ENCODE measurements at places on chromosomes 13 and 19.
A peak's percentile ranks its signal among the peaks of the same experiment; 100 is the strongest.

GRCh38 chr13:51026016-51026415 is 85.1 kb downstream of the C13orf42 start:
- DNase-seq = no peak

DNA sequence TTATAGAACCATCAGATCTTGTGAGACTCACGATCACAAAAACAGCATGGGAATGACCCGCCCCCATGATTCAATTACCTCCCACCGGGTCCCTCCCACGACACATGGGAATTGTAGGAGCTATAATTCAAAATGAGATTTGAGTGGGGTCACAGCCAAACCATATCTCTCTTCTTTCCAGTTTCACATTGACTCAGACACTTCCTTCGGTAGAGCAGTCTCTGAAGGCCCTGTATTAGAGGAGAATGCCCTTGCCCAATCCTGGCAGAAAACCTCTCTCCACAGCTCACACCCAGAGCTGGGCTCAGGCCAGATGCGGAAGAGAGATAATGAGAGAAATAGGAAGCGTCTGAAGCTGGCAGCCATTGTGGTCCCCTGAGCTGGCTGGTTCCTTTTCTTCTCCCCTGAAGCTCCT is 72.4 kb upstream of the CLDN10 start:
- DNase-seq = peak; percentile 44

DNA sequence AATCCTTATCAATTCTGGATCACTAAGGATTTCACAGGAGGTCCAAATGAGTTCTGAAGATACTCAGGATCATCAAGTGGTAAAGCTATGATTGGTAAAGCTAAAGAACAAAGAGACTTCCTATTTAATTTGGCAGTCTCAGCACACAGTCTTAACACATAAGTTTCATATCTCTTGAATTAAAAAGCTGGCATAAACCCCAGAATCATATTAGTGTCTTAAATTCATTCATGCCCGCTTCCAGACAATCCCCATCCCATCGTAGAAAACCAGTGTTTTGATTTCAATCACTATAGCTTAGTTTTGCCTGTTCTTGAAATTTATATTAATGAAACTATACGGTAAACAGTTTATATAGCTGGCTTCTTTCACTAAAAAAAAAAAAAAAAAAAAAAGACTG is 278.7 kb downstream of the DIAPH3 start:
- DNase-seq = no peak

DNA sequence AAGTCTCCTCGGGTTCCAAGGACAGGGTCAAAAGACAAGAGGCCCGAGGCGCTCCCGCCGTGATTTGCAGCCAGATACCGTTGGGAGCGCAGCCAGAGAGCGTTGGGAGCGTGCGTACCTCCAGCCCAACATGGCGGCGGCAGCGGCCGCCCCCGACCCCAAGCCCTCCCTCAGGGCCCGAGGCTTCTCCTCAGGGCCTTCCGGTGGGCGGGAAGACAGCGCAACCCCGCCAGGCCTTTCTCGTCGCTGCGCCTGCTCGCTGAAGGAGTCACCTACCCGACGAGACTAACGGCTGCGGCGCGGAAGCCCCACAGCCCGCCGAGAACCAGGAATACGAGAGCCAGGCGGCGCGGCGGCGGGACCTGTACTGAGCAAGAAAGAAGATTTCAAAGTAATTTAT is 3.2 kb upstream of the ZNF850 start:
- DNase-seq = no peak

DNA sequence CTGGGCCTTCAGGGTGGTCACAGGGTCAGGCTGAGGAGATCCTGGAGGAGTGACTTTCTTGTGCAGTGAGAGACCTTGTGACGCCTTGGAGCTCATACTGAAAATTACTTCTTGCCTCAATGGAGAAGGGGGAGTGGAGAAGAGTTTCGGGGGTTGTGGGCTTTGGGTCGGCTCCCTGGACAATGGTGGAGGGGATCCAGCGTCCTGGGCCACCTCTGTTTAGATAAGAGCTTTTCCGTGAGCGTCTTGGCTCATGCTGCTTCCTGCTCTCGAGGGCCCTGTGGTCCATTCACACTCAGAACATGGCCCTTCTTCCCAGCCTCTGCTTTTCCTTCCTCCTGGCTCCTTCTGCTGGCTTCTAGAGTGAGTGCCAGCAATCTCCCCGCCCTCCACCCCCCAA is 81.9 kb downstream of the FLT1 start:
- no peak for DNase-seq

DNA sequence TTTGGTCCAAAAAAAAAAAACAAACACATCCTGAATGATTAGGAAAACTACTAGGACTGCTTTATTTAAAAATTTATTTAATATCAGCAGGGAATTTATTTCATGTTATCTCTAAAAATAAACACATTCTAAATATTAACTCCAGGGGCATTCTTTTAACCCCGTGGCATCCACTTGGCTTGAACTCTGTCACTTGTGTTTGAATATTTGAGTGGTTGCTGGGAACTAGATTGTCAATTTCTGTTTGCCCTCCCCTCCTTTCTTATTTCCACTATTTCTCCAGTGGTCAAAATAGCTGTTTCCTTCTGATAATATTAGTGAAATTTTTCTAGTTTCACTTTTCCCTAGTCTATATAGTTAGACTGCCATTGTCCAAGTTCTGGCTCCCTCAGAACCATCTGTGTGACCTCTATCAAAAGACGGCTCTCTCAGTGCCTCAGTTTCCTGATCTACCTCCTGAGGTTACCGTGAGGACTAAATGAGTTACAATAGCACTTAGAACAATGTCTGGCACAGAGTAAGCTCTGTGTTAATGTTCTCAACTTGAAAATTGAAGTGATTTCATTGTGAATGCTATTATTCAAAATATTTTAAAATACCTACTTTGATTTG is 107.3 kb downstream of the FGF14 start:
- DNase-seq = no peak

DNA sequence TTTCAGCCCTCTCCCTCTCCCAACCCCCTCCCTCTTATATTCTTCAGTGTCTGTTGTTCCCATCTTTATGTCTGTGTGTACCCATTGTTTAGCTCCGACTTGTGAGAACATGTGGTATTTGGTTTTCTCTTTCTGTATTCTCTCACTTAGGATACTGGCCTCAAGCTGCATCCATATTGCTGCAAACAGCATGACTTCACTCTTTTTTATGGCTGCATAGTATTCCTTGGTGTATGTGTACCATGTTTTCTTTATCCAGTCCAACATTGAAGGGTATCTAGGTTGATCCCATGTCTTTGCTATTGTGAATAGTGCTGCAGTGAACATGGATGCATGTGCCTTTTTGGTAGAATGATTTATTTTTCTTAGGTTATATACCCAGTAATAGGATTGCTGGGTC is 17.8 kb downstream of the NHLRC3 start:
- no peak for DNase-seq

DNA sequence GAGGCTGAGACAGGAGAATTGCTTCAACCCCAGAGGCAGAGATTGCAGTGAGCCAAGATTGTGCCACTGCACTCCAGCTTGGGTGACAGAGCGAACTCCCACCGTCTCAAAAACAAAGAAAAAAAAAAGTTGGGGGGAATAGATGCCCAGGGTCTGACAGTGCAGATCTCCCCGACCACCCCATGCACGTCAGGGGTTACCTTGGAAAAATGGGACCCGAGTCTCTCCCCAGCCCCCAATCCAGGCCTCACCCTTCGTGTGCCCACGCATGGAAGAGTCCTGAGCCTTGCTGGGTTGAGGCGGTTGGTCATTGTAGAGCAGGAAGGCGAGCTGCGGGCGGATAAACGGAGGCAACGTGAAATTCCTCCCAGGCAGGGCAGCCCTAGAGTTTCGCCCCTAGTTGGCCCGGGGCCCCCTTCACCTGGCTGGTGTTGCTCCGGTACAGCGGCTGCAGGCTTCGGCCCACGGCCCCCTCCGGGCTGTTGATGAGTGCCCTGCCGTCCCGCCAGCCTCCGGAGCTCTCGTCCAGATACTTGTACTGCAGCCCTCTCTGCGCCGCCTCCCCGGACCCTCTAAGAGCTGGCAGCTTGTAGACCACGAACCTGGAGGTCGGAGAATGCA is 588 bp downstream of the DNASE2 start:
- DNase-seq = peak; percentile 64

GRCh38 chr13:29448174-29448573 is 147.3 kb downstream of the SLC7A1 start:
- no peak for DNase-seq

- no peak for DNase-seq
These were observed 33.7 kb upstream of the POSTN start for GRCh38 chr13:37632294-37632693.

GRCh38 chr19:50417111-50418081 is 1.3 kb upstream of the SPIB start:
- no peak for DNase-seq

- no peak for DNase-seq
These were observed 332.4 kb downstream of the DNAJC15 start for GRCh38 chr13:43355774-43356173.

GRCh38 chr13:24821207-24821606 is 57.2 kb downstream of the RNF17 start:
- DNase-seq = no peak
